ENCODE measurements at places on chromosomes 5 and 9.

- no peak for DNase-seq
Measured at GRCh38 chr9:131476777-131477345, 25.9 kb upstream of the POMT1 start.

DNA sequence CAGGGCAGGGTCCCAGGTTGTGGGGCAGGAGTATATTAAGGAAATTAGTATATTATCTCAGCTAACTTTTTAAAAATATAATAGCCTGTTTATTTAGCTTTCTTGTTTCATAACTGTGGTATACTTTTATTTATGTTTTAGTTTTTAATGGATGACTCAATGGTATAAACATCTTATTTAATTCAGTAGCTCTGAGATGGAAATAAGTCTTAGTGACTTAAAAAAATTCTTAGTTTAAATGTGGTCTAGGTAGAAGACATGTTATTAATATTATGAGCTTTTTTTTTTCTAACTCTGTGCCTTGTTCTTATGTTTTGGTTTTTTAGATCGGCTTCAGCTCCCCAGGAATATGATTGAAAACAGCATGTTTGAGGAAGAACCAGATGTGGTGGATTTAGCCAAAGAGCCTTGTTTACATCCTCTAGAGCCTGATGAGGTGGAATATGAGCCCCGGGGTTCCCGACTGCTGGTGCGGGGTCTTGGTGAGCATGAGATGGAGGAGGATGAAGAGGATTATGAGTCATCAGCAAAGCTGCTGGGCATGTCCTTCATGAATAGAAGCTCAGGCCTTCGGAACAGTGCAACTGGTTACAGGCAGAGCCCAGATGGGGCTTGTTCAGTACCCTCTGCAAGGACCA is 43.1 kb downstream of the LNPEP start:
- no peak for DNase-seq

- DNase-seq = no peak
Measured at GRCh38 chr5:41465493-41466171, 44.8 kb downstream of the PLCXD3 start.

DNA sequence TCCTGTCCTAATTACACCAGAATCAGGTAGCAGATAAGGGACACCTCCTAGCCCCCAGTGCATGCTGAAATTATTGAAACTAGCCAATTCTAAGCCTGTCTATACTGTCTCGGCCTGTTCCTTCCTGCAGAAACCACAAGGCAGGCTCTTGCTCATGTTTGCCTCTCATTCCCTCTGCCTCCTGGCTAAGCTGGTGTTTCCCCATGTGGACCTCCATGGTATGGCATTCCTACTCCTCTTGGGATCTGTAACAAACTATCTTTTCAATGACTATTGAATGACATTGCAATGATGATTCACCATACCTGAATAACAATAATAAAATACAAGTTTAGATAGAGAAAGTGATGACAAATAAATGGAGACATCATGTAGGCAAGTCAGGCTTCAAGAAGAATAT is 35.6 kb upstream of the ADAMTS16 start:
- no peak for DNase-seq

GRCh38 chr5:13328316-13328715 is 616.2 kb downstream of the DNAH5 start:
- DNase-seq = no peak

DNA sequence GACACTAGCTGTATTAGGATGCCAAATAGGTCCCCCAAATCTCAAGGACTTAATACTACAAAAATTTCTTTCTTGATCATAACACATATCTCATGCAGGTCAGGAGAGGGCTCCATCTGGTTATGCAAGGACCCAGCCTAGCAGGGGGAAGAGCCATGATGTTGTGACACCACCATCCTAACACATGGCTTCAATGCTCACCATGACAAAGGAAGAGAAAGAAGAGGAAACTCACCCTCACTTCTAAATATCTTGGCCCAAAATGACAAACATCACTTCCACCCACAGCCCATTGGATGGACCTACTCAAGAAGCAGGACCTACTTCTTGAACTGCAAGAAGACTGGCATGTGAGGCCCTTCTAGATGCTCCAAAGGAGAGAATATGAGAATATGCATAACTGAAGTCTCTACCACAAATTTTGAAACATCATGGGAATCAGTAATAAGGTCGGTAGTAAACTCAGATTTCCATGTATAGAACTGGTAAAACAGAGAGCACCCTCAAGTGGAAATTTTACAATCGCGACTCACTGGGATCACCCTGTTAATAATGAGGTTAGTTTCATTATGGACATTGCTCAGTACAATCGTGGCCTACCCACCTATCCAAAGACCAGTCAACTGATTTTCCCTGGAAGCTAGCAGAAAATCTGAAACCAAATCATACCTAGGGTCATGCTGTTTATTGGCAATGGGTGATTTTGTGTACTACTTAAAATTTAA is 308.2 kb downstream of the ACTL7B start:
- DNase-seq = no peak

DNA sequence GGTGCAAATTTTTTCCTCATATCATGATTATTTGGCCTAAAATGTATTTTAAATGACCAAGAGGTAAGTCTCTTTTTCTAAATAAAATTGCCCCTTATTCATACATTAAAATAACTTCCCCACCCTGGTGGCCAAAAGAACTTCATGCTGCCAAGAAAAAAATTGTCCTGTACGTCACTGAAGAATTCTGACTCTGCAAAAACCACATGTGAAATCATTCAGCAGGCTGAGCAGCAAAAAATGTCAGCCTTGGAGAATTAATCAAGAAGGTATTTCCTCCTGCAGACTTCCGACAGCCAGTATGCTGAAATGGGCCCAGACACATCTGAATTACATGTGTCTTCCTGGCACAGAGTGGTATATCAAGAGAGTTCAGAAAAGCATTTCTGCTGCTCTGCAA is 94.6 kb upstream of the HMHB1 start:
- DNase-seq = no peak

DNA sequence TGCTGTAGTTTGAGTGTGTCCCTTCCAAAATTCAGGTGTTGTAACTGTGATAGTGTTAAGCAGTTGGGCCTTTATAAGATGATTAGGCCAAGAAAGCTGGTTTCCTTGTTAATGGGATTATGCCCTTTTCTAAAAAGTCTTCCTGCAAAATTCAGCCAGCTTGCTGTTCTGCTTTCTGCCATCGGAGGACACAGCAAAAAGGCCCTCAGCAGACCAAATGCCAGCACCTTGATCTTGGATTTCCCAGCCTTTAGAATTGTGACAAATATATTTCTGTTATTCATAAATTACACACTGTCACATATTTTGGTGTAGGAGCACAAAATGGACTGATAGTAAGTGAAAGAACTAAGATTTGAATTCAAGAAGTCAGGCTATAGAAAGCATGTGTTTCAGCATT is 203.2 kb downstream of the IZUMO3 start:
- no peak for DNase-seq

GRCh38 chr9:128024761-128025308 is 42.3 kb downstream of the NAIF1 start:
- DNase-seq = no peak

GRCh38 chr9:133207540-133208170 is 1.4 kb downstream of the OBP2B start:
- DNase-seq = no peak

- DNase-seq = no peak
Measured at GRCh38 chr5:204001-204400, 12.7 kb downstream of the LRRC14B start.

DNA sequence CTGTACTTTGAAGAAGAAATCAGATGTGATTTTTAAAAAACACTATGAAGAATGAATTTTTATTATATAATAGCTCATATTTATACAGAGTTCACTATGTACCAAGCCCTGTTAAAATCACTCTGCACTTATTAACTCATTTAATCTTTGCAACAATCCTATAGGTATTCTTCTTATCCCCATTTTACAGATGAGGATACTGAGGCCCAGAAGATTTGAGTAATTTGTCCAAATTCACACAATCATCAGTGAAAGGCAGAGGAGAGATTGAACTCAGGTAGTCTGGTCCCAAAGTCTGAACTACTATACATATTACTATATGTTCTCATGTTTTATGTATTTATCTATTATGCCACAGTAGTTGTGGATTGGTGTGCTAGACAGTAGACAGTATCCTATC is 16.1 kb downstream of the PLAC8L1 start:
- no peak for DNase-seq

GRCh38 chr9:35510754-35511428 is 21.0 kb downstream of the RUSC2 start:
- no peak for DNase-seq

- DNase-seq = no peak
Measured at GRCh38 chr5:80275347-80275746, 19.5 kb upstream of the SERINC5 start.

DNA sequence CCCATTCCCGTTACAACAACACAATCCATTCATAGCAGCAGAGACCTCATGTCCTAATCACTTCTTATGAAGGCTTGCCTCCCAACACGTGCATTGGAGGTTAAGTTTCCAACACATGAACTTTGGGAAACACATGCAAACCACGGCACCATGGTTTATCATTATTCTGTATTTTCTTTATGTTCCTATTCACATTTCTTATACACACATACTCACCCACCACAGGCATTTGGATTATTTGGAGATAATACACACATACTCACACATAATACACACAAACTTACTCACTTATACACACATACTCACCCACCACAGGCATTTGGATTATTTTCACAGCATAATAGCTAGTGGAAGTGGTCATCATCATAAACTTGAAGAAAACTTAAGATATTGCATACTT is 75.6 kb downstream of the C7 start:
- no peak for DNase-seq

DNA sequence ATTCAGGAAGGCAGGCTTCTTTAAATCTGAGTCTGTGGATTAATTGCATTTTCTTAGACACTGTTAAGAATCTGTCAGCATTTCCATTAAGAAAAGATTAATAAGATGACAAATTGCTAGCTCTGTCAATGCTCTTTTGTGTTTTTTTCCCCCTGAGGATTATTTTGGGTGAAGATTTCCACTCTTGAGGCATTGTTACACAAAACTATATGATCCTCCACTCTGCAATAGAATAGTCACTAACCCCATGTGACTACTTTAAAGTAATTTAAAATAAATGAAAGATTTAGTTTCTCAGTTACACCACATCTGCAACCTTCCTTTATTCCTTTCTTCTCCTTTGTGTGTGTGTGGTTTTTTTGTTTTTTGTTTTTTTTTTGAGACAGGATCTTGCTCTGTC is 82.0 kb downstream of the ACER2 start:
- DNase-seq = no peak

- DNase-seq = no peak
Measured at GRCh38 chr5:144028058-144028457, 142.4 kb downstream of the YIPF5 start.

GRCh38 chr9:77462066-77462465 is 186.1 kb downstream of the GNA14 start:
- no peak for DNase-seq

DNA sequence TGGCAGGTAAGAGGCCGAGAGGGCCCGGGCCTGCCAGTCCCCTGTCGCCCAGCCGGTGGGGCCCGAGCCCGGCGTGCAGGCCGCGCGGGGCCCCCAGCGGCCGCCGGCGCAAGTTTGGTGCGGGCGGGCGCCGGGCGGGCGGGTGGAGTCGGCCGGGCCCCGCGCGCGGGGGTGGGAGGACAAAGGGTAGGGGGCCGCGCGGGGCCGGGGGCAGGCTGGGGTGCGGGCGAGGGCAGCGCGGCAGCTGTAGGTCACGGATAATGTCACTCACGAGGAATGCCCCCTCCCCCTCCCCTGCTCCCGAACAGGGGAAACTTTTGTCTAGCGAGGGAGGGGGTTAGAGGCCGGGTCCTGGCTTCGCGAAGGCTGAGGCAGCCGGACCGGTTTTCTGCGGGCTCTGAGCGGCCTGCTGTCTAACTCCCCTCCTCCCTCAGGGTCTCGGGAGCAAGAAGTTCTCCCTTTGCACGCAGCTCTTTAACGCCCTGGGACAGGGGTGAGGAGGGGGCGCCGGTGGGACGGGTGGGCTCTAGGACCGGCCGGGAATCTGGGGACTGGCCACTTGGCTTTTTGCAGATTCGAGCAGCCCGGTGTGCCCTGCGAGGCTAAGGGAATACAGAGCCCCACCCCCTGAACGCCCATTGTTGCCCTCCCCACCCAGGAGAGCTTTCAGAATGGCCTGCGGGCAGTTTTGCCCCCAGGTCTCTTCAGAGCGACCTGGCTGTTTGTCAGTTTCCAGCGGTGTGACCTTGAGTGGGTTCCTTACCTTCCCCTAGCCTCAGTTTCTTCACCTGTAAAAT is 21.3 kb upstream of the NDST1 start:
- DNase-seq = no peak

- no peak for DNase-seq
Measured at GRCh38 chr9:4293293-4293941, 6.5 kb downstream of the GLIS3 start.

- no peak for DNase-seq
Measured at GRCh38 chr9:127197861-127198430, 66.6 kb upstream of the GARNL3 start.
